IMR-90 (cell line): ENCODE measurements at places on chromosomes 3 and 15.

- DNase-seq = no peak
Measured at GRCh38 chr3:64318001-64318400, 92.7 kb upstream of the PRICKLE2 start.

- DNase-seq = peak; percentile 51
Measured at GRCh38 chr3:43363621-43364266, 77.4 kb downstream of the SNRK start.

GRCh38 chr3:191008074-191008473, 145.6 kb upstream of the GMNC start:
- DNase-seq = no peak

DNA sequence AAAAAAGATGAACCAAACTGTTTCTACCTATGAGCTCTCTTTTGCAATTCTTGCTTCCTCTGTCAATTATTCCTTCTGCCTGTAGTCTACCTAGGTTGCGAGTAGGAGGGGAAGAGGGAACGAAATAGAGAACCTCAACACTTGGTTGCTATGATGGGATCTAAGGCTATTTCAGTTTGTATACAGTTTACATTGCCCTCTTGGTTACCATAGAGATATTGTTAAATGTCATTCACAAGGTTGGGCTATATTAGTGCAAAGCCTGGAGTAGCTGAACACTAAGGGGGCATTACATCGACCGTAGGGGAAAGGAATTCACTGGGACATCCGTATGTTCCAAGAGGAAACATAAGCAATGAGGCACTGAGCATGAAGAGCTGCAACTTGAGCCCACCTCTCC, 276.9 kb downstream of the GBE1 start:
- DNase-seq = no peak

GRCh38 chr15:88932875-88933330, 19.7 kb upstream of the MFGE8 start:
- no peak for DNase-seq

DNA sequence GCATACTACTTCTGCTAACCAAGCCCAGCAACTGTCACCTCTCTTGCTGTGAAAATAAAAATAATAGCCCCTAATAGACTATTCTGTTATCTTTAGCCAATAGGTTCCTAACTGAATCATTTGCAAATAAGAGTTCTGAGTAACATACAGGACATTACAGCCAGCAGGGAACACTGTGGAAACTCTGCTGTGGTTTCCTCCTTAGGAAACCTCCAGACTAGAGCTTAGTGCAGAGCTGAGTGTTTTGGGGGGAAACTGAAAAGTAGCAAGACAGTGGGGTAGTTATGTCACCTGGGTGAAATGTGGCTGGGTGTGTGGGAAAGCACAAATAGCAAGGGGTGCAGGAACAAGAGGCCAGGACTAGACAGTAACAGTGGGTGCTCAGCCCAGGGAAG, 32.4 kb downstream of the DZIP1L start:
- no peak for DNase-seq

- no peak for DNase-seq
Measured at GRCh38 chr3:49410846-49411534, 786 bp downstream of the RHOA start.

- DNase-seq = peak; percentile 32
Measured at GRCh38 chr3:195226900-195227447, 44.0 kb downstream of the XXYLT1 start.

- peak; percentile 8 for DNase-seq
Measured at GRCh38 chr3:153439780-153440179, 277.8 kb downstream of the RAP2B start.

- DNase-seq = peak; percentile 50
Measured at GRCh38 chr15:87732976-87733375, 523.6 kb downstream of the NTRK3 start.

DNA sequence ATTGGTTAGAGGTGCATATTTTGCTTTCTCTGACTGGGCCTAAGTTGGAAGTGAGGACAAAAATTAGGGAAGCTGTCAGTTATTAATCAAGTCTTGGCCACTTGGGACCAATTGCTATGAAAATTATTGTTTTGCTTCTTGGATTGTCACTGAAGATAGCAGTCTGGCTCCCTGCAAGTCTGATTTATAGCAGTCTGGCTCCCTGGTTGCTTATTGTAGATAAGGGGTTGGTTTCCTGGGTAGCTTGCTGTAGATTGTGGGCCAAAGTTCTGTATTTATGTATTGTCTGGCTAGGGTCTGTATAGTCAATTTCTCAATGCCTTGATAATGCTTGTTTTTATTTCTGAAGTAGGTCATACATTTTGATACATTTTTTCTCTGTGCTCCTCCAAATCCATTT, 13.3 kb upstream of the DRD3 start:
- DNase-seq = no peak

GRCh38 chr3:137866001-137866400, 101.9 kb downstream of the SOX14 start:
- DNase-seq = no peak

- no peak for DNase-seq
Measured at GRCh38 chr3:53191836-53192480, 30.9 kb downstream of the PRKCD start.

GRCh38 chr3:124269619-124270018, 277.7 kb upstream of the ROPN1 start:
- DNase-seq = no peak

- no peak for DNase-seq
Measured at GRCh38 chr3:167716920-167717319, 17.8 kb downstream of the PDCD10 start.

DNA sequence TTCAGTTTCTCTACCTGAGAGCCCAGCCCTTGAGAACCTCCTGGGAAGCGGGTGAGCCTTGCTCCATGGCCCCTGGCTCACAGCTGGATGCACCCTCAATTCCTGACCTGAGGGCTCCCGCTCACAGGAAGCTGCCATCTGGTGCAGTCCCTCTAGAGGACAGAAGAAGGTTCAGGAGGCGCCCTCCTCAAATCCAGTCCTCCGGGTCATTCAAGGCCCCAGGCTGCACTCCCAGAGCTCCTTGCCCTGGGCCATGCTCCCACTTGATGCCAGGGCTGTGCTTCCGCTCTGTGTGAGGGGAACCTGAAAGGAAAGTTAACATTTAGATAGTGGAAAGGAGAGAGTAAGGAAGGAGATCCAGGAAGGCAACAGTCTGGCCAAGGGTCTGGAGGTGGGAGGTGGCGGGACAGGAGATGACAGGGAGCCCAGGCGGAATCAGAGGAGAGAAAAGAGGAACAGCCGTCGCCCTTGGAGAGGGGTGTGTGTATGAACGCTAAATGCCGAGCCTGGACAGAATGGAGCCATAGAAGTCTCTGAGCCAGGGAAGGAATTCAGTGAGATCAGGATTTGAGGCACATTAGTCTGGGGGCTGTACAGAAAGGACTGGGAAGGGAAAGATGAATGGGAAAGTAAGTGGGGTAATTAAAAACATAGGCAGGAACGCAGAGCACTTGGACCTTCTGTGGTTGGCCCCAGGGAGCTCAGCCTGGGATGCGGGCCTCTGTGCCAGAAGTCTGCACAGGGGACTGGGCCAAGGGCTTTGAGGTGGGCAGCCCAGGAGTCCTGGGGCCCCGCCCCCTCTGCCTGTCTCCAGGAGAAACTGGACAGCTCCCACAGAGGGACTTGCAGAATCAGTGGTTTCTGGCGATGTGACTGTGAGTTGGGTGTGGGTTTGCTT, 26.1 kb downstream of the TBC1D21 start:
- peak; percentile 16 for DNase-seq

- DNase-seq = no peak
Measured at GRCh38 chr3:50167841-50168209, 12.7 kb downstream of the SEMA3F start.

- no peak for DNase-seq
Measured at GRCh38 chr15:81301385-81301784, 22.6 kb downstream of the STARD5 start.

- no peak for DNase-seq
Measured at GRCh38 chr15:75616766-75617165, 8.8 kb downstream of the SNUPN start.

- peak; percentile 56 for DNase-seq
Measured at GRCh38 chr3:52086976-52087663, 30.7 kb upstream of the DUSP7 start.

GRCh38 chr3:196985298-196985697, 16.7 kb upstream of the PIGZ start:
- no peak for DNase-seq

- no peak for DNase-seq
Measured at GRCh38 chr3:103968751-103969150, 1398.0 kb upstream of the ALCAM start.

GRCh38 chr3:107745354-107745753, 222.6 kb downstream of the BBX start:
- no peak for DNase-seq

DNA sequence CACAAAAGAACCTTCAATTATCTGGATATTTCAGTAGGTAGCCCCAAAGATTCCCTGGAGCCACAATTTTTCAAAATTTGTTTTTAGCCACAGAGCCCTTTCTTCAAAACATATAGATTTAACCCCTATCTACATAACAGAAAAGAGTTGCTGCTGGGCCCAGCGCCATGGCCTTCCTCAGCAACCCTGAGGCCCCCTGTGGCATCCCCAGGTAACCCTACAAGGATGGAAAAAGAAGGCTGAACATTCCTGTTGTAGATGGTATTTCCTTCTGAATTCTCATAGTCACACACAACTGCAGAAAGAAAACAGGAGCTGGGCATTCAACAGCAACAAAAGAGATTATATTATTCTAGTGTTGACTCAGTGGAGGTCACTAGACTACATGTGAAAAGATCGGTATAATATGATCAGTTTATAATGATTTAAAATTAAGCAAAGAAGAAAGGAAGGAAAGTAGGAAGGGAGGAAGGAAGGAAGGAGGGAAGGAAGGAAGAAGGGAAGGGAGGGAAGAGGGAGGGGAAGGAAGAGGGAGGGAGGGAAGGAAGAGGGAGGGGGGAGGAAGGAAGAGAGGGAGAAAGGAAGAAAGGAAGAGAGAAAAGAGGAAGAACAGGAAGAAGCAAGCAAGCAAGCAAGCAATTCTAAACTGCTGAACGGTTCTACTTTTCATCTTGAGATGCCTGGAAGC, 342.5 kb upstream of the NR2F2 start:
- DNase-seq = no peak

DNA sequence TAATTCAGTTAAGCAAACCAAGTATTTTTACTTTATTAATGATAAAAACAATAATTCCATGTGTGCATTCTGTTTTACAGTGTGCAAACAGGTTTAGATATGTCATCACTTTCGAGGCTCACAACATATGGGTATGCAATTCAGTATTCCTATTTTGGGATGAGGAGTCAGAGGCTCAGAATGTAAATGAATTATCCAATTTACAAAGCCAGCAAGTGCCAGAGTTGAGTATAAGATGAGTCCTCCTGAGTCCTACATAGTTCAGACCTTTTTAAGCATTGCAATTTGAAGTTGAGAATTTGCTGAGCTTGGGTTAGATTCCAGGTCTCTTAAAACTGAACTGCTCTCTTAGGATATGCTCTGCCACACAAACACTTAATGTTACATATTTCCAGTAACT, 424.2 kb upstream of the ROBO2 start:
- DNase-seq = peak; percentile 64

DNA sequence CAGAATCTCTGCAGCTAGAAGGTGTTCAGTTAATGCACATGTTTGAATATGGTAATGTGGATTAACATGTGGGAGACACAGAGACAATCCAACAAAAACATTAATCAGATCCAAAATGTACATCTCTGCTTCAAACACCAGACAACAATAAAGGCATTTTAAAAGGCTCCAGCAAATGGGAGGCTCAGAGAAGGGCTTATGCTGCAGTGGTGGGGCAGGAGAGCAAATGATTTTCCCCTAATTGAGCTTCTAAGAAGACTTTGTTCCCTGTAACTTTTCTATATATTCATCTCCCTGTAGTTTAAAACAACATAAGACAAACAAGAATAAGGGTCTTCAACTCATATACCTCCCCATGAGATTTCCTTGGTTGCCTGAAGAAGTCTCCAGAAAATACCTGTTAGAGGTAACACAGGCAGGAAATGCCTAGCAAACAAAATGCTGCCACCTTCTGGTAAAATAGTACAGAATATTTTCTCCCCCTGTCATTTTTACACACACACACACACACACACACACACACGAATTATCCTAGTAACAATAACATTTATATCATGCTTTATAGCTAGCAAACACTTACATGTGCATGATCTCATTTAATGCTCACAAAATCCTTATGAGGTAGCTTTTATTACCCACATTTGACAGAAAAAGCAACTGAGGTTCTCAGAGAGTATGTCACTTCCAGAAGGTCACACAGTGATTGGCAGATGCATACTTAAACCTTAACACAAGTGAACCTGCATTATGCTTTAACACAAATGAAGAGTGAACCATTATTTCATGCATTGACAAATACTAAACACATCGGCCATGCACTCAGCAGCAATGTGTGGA, 123.4 kb upstream of the MB21D2 start:
- DNase-seq = peak; percentile 60

GRCh38 chr15:90582553-90582952, 52.8 kb downstream of the CRTC3 start:
- no peak for DNase-seq

GRCh38 chr15:63094495-63094931, 27.1 kb upstream of the LACTB start:
- peak; percentile 86 for DNase-seq

GRCh38 chr3:89373434-89373833, 266.0 kb downstream of the EPHA3 start:
- no peak for DNase-seq

- no peak for DNase-seq
Measured at GRCh38 chr3:66066963-66067617, 28.4 kb upstream of the MAGI1 start.

GRCh38 chr15:85905751-85906450, 111.2 kb upstream of the KLHL25 start:
- DNase-seq = no peak

DNA sequence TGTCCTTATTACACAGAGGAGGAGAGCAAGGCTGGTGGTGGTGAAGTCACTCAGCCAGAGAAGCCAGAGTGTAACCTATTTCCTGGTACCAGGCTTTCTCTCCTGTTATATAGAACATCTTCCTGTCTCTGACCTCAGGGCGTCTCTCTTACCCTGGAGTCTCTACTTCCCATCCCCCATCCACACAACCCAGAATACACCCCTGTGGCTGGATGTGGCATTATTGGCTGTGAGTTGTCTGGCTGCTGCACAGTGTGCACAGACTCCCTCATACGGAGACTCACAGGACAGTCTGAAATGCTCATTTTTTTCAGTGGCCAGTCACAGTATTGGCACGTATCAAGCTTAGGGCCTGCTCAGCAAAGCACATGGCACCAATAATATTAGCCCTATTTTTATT, 8.6 kb downstream of the PODXL2 start:
- DNase-seq = no peak

- no peak for DNase-seq
Measured at GRCh38 chr15:57031082-57031481, 112.6 kb downstream of the TCF12 start.

GRCh38 chr3:32384938-32385337, 6.7 kb upstream of the CMTM7 start:
- peak; percentile 4 for DNase-seq
